ENCODE measurements at places on chromosomes 4 and X. TPM values are rescaled to one million over a fixed set of nuclear protein-coding genes. Genes with fewer than 3 reads are reported as not detected.

- DNase-seq = no peak
- no peak overlapping the region for H3K27ac ChIP-seq
- no peaks in the 10 kb centered on the region for H3K27me3 ChIP-seq
- no peak overlapping the region for H3K4me3 ChIP-seq
- H3K36me3 ChIP-seq = no peaks in the 10 kb centered on the region
These were observed 28.1 kb downstream of the SPANXC start for GRCh38 chrX:141214196-141214595.

GRCh38 chrX:16516232-16516876 lies 133.6 kb upstream of the S100G start:
- H3K36me3 ChIP-seq = no peaks in the 10 kb centered on the region
- no peak overlapping the region for H3K27ac ChIP-seq
- no peaks in the 10 kb centered on the region for H3K4me1 ChIP-seq
- H3K4me3 ChIP-seq = no peak overlapping the region
- no peak for DNase-seq

GRCh38 chr4:153333874-153334273 lies 10.6 kb upstream of the MND1 start:
- peaks cover 3% of the 10 kb centered on the region for H3K4me1 ChIP-seq
- no peaks in the 10 kb centered on the region for H3K36me3 ChIP-seq
- DNase-seq = no peak
- no peak overlapping the region for H3K4me3 ChIP-seq

DNA sequence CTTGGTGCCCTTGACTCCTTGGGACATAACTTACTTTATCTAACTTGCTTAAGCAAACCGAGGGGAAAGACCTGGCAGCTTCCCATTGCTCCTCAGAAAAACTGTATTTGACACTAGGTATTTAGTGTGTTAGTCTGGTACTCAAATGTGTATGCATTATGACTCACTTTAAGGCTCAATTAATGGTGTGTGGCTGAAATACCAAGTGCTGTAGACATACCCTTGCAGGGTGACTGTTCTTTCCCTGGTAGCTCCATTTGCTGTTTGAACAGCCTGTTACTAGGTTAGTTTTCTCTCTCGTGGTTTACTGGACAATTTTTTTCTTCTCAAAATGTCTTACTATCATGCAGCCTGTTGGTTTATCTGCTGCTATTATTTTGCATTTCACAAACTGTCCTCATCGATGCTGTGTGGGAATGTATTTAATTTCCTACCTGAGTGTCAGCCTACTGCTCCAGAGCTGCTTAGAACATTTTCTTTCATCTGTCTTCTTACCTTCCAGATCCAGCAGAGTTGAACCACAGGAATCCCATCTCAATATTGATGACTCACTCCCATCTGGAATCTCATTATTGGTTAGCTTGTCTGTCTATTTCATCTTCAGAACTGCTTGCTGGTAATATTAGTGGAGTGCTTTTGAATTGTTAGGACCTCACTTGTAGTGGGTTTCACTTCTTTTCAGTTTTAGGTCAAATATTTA lies 158.0 kb upstream of the FAT1 start:
- no peak for DNase-seq
- no peak overlapping the region for H3K4me3 ChIP-seq
- no peaks in the 10 kb centered on the region for H3K27me3 ChIP-seq
- H3K36me3 ChIP-seq = no peaks in the 10 kb centered on the region

GRCh38 chr4:156496797-156497196 lies 474.8 kb downstream of the PDGFC start:
- no peaks in the 10 kb centered on the region for H3K4me1 ChIP-seq
- H3K36me3 ChIP-seq = no peaks in the 10 kb centered on the region

DNA sequence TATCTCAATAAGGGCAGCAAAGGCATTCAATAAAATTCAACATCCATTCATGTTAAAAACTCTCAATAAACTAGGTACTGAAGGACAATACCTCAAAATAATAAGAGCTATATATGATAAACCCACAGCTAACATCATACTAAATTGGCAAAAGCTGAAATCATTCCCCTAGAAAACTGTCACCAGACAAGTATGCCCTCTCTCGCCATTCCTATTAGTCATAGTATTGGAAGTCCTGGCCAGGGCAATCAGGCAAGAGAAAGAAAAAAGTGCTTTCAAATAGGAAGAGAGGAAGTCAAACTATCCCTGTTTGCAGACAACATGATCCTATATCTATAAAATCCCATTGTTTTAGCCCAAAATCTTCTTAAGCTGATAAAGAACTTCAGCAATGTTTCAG lies 116.8 kb downstream of the TENT5D start:
- H3K36me3 ChIP-seq = no peaks in the 10 kb centered on the region
- no peak overlapping the region for H3K4me3 ChIP-seq
- DNase-seq = no peak
- no peak overlapping the region for H3K27ac ChIP-seq
- H3K4me1 ChIP-seq = no peaks in the 10 kb centered on the region

- peaks cover 43% of the 10 kb centered on the region for H3K27me3 ChIP-seq
- no peak within 1 kb of the TSS for H3K27ac ChIP-seq
- peak; percentile 47 for DNase-seq
- no peaks in the 10 kb centered on the region for H3K36me3 ChIP-seq
- H3K4me1 ChIP-seq = peaks cover 6% of the 10 kb centered on the region
These were observed at the start of gene CLGN for GRCh38 chr4:140427106-140427918. Gene CLGN (minus strand): TSS chr4:140427648. CDS start chr4:140413078, 14,570 bp downstream.

DNA sequence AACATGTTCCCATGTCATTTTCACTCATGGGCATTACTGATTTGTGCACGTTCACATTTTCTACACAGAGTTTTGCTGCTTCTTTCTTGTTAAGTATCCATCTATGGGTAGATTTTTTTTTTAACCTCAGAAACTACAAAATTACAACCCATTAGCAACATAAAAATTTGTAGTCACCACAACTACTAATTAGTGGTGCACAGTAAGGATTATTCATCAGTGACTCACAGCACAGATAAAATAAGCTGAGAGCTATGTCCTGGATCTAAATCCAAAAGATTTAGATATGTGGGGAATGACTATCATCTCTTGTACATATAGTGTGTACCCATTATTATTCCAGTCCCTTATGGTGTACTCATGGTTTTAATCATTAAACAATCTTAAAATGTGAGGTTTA lies 19.7 kb upstream of the AMELX start:
- no peaks in the 10 kb centered on the region for H3K27me3 ChIP-seq
- no peak overlapping the region for H3K4me3 ChIP-seq
- H3K4me1 ChIP-seq = no peaks in the 10 kb centered on the region
- DNase-seq = no peak
- H3K27ac ChIP-seq = no peak overlapping the region
- H3K36me3 ChIP-seq = no peaks in the 10 kb centered on the region

DNA sequence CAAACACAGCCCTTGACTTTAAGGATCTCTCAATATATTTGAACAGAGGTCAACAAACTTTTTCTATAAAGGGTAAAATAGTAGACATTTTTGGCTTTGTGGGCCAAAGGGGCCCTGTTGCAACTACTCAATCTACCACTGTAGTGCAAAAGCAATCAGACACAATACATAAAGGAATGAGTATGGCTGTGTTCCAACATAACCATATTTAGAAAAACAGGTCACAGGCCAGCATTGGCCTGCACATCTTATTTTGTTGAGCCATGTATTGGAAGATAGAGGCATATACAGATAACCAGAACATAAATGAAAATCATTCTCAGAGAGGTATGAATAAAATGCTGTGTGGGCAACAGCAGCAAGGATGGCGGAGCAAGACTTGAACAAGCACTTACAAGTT lies 49.8 kb downstream of the MID1 start:
- H3K27ac ChIP-seq = no peak overlapping the region
- H3K4me1 ChIP-seq = no peaks in the 10 kb centered on the region
- DNase-seq = no peak
- H3K27me3 ChIP-seq = no peaks in the 10 kb centered on the region
- H3K4me3 ChIP-seq = no peak overlapping the region
- H3K36me3 ChIP-seq = no peaks in the 10 kb centered on the region

DNA sequence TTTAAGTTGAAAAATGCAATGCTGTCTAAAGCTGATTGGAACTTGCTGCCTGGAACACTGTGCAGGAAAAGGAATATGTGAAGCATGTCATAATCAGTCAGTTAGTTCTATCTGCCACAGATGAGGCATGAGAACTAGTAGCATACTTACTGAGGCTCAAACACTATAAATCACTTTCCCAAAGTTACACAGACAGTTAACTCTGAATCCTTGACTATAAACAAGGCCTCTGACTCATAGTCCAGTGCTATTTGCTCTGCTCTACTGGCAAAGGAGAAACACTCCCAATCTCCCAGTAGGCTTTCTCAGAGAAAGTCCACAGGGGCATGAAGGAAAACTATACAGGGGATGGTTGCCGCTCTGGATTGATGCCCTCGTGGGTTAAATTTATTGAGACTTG lies 2078.4 kb upstream of the TENM3 start:
- H3K36me3 ChIP-seq = no peaks in the 10 kb centered on the region
- no peak for DNase-seq
- H3K4me1 ChIP-seq = no peaks in the 10 kb centered on the region
- no peak overlapping the region for H3K27ac ChIP-seq

GRCh38 chr4:100649417-100649816 lies 131.6 kb upstream of the EMCN start:
- no peak overlapping the region for H3K4me3 ChIP-seq
- no peaks in the 10 kb centered on the region for H3K4me1 ChIP-seq
- no peak overlapping the region for H3K27ac ChIP-seq
- H3K36me3 ChIP-seq = no peaks in the 10 kb centered on the region
- DNase-seq = no peak
- peaks cover 2% of the 10 kb centered on the region for H3K27me3 ChIP-seq

DNA sequence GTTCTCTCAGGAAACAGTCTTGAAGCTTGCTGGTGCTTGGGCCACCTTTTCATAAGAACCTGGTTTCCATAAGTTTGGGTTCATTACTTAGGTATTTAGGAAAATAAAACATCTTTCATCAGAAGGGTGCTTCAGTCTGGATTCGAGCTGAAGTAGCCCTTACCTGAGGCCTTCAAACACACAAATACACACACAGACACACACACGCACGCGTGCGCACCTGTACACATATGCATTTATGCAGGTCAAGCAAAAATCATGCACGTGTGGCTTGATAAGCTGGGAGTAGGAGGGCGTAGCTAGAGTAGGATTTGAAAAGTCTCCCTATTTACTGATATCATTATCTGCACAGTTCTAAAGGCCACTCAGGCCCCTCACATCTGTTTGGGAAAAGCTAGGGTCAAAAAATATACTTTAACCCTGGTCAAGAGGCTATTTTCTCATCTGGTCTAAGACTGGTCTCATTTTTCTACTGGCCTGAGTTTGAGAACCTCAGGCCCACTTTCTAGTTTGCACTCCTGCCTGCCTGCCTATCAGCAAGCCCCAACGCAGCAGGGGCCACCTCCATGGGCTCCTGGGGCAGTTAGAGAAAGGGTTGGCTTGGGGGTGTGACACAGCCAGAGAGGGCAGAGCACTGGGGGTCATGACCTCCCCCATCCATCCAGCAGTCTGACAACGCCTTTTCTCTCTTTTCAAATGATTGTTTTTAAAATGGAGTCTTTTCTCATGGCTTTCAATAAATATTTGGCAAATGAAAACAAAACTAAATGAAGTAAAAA lies 64.3 kb downstream of the RASL11B start:
- no peaks in the 10 kb centered on the region for H3K4me1 ChIP-seq
- no peak overlapping the region for H3K4me3 ChIP-seq
- no peaks in the 10 kb centered on the region for H3K27me3 ChIP-seq
- H3K27ac ChIP-seq = no peak overlapping the region
- peaks cover 2% of the 10 kb centered on the region for H3K36me3 ChIP-seq

DNA sequence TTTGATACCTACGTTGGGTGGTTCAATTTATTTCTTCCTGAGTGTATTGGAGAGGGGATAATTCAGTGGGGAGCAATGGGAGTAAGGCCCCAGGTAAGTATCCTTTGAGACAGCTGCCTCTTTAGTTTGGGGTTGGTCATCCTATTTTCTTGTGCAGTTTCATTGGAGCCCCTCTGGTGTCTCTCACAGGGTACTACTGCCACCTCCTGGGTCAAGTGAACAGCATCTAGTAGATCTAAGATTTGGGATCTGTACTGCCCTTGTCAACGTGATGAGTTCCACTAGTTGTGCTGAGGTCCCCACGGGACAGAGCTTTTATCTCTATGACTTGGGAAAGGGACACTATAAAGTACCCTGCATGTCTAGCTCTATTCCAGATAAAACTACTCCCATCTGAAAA lies 80.6 kb downstream of the PBDC1 start:
- H3K4me1 ChIP-seq = no peaks in the 10 kb centered on the region
- no peak overlapping the region for H3K4me3 ChIP-seq
- DNase-seq = peak; percentile 42
- H3K27ac ChIP-seq = no peak overlapping the region

DGAT2L6 gene
- total RNA-seq = not detected

SYTL5 gene
- total RNA-seq = not detected

GLRA2 gene
- not detected for total RNA-seq

XKRX gene
- 0.45 TPM for total RNA-seq

ERAS gene
- not detected for total RNA-seq
